ENCODE measurements at places on chromosomes 11 and 22. TPM values are rescaled to one million over a fixed set of nuclear protein-coding genes. Genes with fewer than 3 reads are reported as not detected.

Gene PGR
- 1.0 TPM for total RNA-seq

Gene MMP13
- 0.12 TPM for total RNA-seq

Gene PHOX2A
- total RNA-seq, result not detected

Gene OR51B2
- not detected for total RNA-seq

Gene SYT9
- total RNA-seq, result 1.0 TPM

Gene OR2AG1
- not detected for total RNA-seq

Gene RNF141
- total RNA-seq, result 16.7 TPM

Gene GLYATL2
- total RNA-seq, result not detected

Gene OR8B4
- not detected for total RNA-seq

Gene NRGN
- 1.9 TPM for total RNA-seq

Gene TEX54
- not detected for total RNA-seq

Gene DDI1
- not detected for total RNA-seq

Gene CSRP3
- not detected for total RNA-seq

Gene RAG2
- total RNA-seq, result not detected

Gene MPZL3
- 4.5 TPM for total RNA-seq

Gene CLNS1A
- total RNA-seq, result 49.2 TPM

Gene ZDHHC24
- total RNA-seq, result 8.3 TPM

Gene OR6T1
- not detected for total RNA-seq

Gene ABTB2
- 0.97 TPM for total RNA-seq

Gene MPST
- total RNA-seq, result 77.2 TPM

Gene INSC
- total RNA-seq, result 0.51 TPM

Gene HBG2
- total RNA-seq, result 10.6 TPM

Gene CENPM
- 0.60 TPM for total RNA-seq

Gene EHBP1L1
- 26.2 TPM for total RNA-seq

Gene CD82
- 40.2 TPM for total RNA-seq

Gene C11orf86
- not detected for total RNA-seq

Gene MYO18B
- total RNA-seq, result 0.09 TPM

Gene ACRV1
- total RNA-seq, result not detected

Gene BIRC2
- 39.1 TPM for total RNA-seq

Gene MFRP
- total RNA-seq, result not detected

Gene HSPB2
- 0.32 TPM for total RNA-seq

Gene YPEL1
- total RNA-seq, result 2.0 TPM

Gene WNT11
- total RNA-seq, result 5.6 TPM

Gene SLC6A5
- total RNA-seq, result not detected

Gene FZD4
- total RNA-seq, result 5.8 TPM

Gene LBHD1
- total RNA-seq, result 4.0 TPM

Gene OR6A2
- 0.19 TPM for total RNA-seq

Gene TSG101
- 23.6 TPM for total RNA-seq

Gene SPDYC
- not detected for total RNA-seq

Gene DBX1
- total RNA-seq, result not detected

Gene PANX2
- 1.2 TPM for total RNA-seq

Gene SLC22A6
- total RNA-seq, result not detected

Gene CRY2
- total RNA-seq, result 16.8 TPM

Gene ARVCF
- 5.0 TPM for total RNA-seq

Gene TRIM51G
- total RNA-seq, result not detected

Gene CHADL
- 3.1 TPM for total RNA-seq

Gene SGSM1
- total RNA-seq, result 1.7 TPM

Gene OR5L2
- total RNA-seq, result not detected

Gene MMP8
- total RNA-seq, result not detected

Gene CRYBB2
- total RNA-seq, result 0.28 TPM

Gene HTR3B
- not detected for total RNA-seq

Gene SEC14L6
- total RNA-seq, result 3.9 TPM

Gene GAL3ST3
- total RNA-seq, result 0.41 TPM
